Stimulated activated CD4-positive, alpha-beta T cell treated with anti-CD3 and anti-CD28 coated beads, Interleukin-1b, Interleukin-23, amount 100 ng/mL, for 4 hours (primary cell): ENCODE measurements at places on chromosomes 5 and 9.
A peak's percentile ranks its signal among the peaks of the same experiment; 100 is the strongest.

DNA sequence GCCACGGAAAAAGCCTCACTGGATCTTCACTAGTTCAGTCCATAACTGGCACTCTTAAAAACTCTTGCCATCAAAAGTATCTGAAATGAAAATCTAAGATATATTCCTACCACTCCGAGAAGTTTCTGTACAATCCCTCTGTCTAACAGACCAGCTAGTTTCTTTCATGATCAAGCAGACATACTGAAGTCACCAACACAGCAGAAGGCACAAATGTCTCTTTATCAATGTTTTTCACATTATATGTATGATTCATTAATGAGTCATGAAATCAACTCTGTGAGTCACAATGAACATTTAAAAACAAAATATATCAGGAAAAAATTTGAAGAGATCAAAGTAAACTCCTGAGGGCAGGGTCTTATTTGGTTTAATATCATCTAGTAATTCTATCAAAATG is 50.8 kb downstream of the F2R start:
- DNase-seq = no peak

DNA sequence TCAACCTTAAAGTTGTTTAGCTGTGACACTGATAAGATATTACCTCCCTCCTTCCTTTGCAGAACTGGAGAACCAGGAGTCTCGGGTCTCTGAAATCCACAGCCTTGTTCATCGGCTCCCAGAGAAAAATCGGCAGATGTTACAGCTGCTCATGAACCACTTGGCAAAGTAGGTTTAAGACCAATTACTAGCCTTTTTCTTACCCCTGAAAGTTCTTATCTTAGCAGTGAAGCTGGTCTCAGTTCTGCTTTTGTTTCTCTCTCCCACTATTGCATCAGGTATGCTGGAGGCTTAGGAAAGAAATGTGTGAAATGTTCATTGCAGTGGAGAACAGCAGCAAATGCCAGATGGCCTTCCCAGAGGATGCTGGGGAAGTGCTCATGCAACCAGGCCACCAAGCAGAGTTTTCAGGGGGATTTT is 287.4 kb downstream of the ARHGAP26 start:
- no peak for DNase-seq

GRCh38 chr5:102754767-102755431 is at the start of gene PAM:
PAM (plus strand) TSS chr5:102755305; CDS start chr5:102866196, 110,891 bp downstream.
- DNase-seq = peak; percentile 74

GRCh38 chr9:19553441-19553840 is 144.6 kb downstream of the ACER2 start:
- DNase-seq = no peak

DNA sequence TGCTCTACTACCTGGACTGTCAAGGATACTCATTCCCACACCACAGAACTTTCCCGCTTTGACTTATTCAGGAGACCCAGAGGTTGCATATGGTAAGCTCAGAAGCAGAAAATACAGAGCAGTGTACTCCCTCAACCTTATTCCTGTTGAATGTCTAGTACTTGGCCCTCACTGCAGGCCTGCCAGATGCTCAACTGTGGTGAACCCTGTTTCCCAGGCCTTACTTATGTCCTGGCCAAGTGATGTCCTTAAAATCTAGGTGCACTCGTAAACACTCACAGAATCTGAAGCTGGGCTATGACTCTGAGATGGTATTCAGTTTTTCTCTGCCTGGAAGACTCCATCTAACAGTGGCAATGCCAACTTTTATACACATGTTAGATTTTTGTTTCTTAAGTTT is 21.0 kb downstream of the DIAPH1 start:
- no peak for DNase-seq

DNA sequence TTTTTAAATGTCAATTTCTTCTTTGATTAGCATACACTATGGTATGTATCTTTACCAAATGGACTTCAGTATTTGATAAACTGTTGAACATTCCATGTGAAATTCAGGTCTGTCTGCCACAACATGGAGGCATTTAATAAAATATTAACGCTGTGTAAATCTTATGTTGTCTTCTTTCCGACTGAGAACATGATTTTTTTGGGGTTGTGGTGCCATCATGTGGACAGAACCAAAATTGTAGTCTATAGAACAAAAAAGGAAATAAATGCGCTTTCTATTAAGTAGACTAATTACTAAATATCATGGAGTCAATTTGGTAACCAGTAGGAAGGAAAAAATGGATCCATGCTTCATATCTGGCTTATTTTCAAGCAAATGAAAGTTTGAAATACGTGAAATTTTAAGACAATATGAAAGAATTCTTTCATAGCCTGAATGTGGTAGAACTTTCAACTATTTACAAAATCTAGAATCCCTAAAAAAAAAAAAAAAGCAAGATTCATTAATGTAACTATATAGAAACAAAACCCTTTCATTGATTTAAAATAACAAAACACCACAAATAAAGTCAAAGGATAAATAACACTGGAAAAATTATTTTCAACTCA is 2.8 kb upstream of the PLK2 start:
- peak; percentile 41 for DNase-seq

GRCh38 chr5:2173151-2173834 is 290.6 kb upstream of the IRX4 start:
- no peak for DNase-seq

- no peak for DNase-seq
These were observed 3.8 kb downstream of the ADAMTSL1 start for GRCh38 chr9:18477719-18478118.

DNA sequence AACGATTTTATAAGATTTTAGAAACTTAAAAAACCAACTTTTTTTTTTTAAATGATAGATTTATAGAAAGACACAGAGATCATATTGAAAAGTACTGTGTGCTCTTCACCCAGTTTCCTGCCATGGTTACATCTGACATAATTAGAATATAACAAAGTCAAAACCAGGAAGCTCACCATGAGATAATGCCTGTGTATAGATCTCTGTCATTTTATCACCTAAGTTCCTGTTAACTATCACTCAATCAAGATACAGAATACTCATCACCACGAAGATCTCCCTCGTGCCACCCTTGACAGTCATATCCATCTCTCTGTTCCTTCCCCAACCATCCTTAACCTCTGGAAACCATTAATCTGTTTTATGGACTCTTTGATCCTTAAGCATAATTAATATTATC is 39.1 kb downstream of the POC5 start:
- DNase-seq = no peak

GRCh38 chr9:14788846-14789245 is 66.3 kb upstream of the CER1 start:
- no peak for DNase-seq

DNA sequence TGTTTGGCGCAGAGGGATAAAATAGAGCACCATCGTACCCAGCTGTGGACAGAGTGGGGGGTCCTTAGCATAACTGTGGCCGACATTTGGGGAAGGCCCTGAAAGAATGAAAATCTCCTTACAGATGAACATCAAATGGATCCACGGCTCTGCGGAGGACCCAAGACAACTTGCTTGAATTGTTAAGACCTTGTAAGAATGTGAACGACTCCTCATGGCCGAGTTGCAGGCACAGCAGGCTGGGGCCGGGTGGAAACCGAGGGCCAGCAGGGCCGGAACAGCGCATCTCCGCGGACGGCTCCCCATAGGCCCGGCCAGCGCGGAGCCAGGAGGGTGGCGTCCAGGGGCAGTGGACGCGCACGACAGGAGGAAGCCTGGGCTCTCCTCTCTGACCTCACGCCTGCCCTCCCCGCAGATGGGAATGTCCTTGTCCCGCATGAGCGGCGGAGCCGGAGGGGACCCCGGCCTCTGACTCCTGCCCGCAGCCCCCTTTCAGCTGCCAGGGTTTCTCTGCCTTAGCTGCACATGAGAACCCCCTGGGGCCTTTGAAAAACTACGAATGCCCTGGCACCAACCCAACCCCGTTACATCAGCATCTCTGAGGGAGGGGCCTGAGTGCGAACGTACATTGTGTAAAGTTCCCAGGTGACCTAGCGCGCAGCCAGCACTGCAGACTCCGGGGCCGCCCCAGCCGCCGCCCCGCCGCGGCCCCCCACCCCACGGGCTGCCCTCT is 36.2 kb upstream of the PTCH1 start:
- peak; percentile 3 for DNase-seq
